ENCODE measurements at places on chromosomes 5 and 9.
A peak's percentile ranks its signal among the peaks of the same experiment; 100 is the strongest.

DNA sequence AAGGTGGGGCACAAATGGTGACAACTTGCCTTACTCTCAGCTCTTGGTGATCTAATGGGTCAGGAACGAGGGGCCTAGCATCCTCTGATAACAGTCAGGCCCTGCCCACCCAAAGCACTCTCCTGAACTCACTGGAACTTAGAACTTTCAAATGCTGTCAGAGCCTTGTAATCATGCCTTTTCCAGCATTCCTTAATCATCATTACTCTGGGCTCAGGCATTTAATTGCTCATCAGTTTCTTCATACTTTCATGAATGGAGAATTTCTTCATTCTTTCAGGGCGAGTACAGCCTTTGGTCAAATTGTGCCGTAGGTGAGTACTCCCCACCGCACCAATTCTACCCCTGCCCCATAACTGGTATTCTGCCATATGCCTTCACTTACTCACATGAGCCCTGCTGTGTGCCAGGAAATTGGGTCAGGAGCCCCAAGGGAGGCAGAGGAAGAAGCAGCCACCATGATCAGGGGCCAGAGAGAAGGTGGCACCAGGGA is 30.2 kb upstream of the DUSP1 start:
- DNase-seq: no peak

- peak; percentile 98 for DNase-seq
These were observed 86.7 kb upstream of the PAM start for GRCh38 chr5:102668220-102668932.

DNA sequence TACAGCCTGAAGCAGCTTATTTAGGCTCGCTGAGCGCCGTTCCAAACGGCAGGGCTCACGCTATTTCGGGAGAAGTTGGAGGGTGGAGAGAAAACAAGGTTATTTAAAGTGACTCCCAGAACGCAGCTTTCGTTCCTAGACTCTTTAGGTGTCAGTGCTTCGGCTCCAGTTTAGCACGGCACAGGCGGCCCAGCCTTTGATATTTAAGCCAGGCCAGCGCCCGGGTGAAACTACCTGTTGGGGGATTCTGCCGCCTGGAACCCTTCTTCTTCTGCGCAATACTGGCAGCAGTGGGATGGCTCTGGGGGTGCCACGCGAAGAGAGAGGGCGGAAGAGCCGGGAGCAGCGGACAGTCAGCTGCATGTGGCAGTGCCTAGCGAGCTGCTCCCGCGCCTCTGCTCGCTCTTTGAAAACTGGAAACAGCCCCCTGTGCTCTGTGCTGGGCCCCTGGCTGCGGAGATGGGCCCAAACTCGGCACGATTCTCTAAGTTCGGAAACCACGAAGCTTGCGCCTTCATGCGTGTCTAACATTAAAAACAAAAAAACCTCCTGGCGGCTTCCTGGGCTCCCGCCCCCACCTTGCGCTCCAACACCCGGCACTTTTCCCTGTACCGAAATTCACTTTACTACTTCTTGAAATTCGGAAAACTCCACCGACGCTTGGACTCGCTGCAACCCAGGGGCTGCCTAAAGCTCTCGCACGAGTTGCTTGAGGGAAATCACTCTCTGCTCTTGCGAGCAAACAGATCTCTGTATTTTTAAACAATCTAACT is 34.6 kb upstream of the NFIB start:
- DNase-seq: peak; percentile 57

GRCh38 chr9:101311758-101312420 is 72.9 kb downstream of the BAAT start:
- peak; percentile 85 for DNase-seq

DNA sequence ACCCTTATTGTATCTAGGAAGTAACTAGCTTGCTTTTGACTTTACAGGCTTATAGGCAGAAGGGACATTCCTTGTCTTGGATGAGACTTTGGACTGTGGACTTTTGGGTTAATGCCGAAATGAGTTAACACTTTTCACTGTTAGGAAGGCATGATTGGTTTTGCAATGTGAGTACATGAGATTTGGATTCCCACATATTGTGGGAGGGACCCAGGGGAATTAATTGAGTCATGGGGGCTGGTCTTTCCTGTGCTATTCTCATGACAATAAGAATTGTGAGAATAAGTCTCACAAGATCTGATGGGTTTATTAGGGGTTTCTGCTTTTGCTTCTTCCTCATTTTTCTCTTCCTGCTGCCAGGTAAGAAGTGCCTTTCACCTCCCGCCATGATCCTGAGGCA is 417.5 kb downstream of the HINT1 start:
- no peak for DNase-seq

Measured in DMS53 (cell line).